ENCODE measurements at places on chromosomes 3 and 15.

- no peak for DNase-seq
Measured at GRCh38 chr3:9008550-9009255, 45.4 kb upstream of the RAD18 start.

- DNase-seq, result no peak
Measured at GRCh38 chr3:135081451-135081850, 286.4 kb downstream of the EPHB1 start.

- no peak for DNase-seq
Measured at GRCh38 chr3:161142486-161142885, 37.3 kb upstream of the B3GALNT1 start.

DNA sequence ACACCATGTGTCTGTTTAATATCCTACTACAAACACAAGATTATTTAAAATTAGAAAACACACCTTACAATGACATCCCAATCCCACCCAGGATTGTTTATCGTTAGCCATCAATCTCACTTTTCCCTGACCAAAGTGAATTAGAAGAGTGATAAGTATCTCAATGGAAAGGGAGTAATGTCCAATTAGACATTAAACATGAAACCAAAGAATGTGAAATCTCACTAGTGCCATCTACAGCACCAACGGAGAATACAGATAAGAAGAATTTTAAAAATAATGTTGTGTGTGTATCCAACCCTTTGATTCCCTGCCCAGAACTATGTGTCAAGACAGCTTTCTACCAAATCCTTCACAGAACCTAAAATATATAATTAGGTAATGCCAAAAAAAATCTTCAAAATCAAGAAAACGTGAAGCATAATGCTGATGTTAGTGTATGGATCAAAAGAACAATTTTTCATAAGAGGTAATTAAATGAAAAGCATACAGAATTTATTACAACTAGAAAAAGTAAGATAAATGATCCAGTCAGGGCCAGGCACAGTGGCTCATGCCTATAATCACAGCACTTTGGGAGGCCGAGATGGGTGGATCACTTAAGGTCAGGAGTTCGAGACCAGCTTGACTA, 64.2 kb downstream of the SCAPER start:
- DNase-seq, result peak; percentile 8

DNA sequence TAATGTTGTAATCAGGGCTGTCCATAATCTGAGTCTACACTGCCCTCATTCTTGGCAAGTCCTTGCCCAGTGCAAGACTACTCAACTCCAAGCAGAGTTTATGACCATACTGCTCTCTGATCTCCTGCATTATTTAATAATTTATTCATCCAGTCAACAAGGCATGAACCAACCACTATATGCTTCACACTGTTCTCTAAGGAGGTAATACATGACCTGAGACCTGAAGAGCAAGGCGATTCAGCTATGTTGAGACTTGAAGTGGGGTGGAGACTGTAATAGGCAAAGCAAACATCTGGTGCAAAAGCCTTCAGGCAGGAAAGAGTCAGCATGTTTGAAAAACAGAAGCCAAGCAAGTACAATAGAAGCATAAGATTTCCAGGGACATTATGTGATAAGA, 1362.8 kb downstream of the ROBO2 start:
- DNase-seq, result no peak

- DNase-seq, result no peak
Measured at GRCh38 chr3:45553469-45553974, 41.0 kb upstream of the LIMD1 start.

DNA sequence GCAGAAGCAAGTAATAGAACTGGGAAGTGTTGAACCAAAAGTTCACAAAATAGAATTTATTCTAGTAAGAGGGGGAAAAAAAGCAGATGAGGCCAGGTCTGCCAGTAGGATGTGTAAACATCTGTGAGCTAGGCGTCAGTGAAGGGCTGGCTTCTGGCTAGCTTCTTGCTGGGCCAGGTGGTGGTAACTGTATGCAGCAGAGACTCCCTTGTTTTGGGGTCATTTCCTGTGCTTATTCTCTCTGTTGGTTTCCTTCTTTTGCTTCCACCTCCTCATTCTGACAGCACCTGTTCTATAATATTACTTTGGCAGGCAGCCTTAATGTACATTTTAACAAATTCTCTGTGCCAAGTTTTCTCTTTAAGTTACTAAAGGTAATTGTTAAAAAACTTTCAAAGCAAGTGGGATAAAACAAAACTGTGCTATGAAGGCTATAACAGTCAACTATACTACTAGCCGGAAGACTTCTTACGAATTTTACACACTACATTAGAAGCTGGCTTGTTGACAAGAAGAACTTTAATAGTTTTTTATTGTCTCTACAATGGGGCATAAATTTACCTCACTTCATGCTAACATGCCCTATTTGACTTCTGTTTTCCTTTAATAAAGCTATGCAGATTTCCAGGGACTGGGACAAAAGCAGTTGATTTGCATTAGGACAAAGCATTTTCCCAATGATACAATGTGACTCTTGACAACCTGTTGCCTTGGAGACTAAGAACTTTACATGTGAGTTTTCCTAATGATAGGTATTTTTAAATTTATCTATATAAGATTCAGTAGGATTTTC, 318.8 kb upstream of the NAALADL2 start:
- no peak for DNase-seq

- no peak for DNase-seq
Measured at GRCh38 chr3:187695449-187695848, 6.9 kb downstream of the RTP2 start.

GRCh38 chr3:138513090-138513843, 78.9 kb downstream of the ESYT3 start:
- no peak for DNase-seq

- DNase-seq, result no peak
Measured at GRCh38 chr3:105526360-105527111, 159.8 kb downstream of the ALCAM start.

- DNase-seq, result no peak
Measured at GRCh38 chr3:159825216-159825854, 163.3 kb upstream of the IL12A start.

- DNase-seq, result peak; percentile 75
Measured at GRCh38 chr3:193590088-193590856, 2.7 kb upstream of the OPA1 start.

- peak; percentile 13 for DNase-seq
Measured at GRCh38 chr3:115040673-115041286, 106.3 kb downstream of the ZBTB20 start.

DNA sequence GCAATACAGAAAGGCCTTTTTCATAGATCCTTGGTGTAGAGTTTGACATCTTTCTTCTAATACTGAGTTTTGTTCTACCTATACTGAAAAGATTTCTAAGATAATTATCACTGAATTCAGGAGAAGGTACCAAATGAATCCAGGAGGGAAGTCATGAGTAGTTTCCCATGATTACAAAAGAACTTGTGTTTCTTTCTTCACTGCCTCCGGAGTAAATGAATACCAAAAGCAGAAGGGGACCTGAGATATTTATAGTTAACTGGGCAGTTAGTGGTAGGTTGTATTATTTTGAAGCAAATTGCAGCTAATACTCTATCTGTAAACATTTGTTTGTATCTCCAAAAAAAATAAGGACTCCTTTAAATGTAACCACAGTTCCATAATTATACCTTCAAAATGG, 175.4 kb downstream of the SUCNR1 start:
- no peak for DNase-seq

- no peak for DNase-seq
Measured at GRCh38 chr3:58529516-58530353, 7.3 kb downstream of the ACOX2 start.

DNA sequence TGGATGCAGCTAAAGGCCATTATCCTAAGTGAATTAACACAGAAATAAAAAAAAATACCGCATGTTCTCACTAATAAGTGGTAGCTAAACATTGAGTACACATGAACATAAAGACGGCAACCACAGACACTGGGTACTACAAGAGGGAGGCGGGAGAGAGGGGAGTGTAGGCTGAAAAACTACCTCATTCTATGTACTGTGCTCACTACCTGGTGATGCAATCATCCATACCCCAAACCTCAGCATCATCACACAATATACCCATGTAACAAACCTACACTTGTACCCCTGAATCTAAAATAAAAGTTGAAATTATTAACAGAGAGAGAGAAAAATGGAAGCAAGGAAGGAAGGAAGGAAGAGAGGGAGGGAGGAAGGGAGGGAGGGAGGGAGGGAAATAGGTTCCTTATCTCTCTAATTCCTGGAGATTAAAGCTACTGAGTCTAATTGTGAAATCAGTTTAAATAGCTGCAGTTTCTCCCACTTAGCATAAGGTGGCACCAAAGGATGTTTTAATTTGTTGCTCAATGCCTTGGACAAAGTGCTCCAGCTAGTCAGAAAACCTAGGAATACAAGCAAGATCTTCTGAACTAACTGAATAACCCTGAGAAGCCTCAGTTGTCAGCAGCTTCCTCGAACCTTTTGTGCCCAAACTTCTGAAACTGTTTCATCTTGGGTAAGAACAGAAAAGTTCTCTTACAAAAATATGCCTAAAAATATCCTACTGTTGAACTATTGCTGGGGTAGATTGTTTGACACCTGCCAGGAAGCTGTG, 79.4 kb upstream of the ATP11B start:
- DNase-seq, result peak; percentile 63

DNA sequence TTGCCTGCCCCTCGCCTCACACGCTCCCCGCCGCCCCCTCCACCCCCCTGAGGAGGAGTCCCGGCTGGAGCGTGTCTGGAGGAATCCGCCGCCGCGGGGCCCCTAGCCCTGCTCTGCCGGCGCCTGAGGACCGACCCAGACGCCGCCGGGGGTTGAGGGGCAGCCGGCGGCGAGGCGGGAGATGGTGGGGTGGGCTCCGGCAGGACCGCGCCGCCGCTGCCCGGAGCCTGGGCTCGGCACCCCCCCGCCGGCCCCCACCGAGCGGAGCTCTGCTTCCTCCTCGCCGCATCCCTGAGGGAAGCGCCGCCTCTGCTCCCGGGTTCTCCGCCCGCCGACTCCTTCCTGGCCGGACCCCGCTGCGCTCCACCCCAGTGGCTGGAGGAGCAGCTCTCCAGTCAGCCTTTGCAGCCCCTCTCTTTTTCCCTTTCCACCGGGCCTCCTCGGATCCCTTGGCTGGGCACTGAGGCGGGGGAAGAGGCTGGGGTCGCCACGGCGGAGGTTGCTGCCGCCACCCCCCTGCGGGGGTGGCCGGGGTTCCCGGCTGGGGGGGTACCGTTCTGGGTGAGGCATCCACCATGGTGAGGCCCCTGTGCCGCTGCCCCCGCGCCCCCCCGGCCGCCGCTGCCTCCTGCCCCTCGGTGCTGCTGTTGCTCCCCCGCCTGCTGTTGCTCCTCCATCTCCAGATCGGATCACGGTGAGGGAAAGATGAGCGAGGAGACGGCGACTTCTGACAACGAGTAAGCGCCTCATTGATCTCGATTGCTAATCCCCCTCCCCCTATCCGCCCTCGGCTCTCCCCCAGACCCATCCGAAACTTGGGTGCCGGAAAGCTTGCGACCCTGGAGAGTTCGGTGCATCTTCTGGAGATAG, at the start of gene SPRED1:
TSS of gene SPRED1 (plus strand) at position 356 of the 870 bp plus-strand sequence. CDS start at position 706, 350 bp downstream.
- no peak for DNase-seq

GRCh38 chr3:178455226-178455625, 81.0 kb upstream of the KCNMB2 start:
- DNase-seq, result no peak

DNA sequence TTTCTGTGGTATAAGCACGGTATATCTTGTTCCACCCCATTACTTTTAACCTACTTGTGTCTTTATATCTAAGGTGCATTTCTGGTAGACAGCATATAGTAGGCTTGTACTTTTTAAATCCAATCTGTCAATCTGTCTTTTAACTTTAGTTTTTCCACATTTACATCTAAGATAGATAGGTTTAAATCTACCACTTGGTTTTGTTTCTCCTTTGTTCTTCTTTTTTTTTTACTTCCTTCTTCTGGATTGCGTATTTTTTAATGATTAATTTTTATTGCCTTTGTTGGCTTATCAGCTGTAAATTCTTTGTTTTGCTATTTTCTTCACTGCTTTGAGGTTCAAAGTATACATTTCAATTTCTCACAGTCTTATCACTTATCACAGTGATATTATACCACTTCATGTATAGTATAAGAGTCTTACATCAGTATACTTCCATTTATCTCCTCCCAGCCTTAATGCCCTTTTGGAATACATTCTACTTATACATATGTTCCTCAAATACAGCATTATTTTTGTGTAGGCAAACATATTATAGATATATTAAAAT, 31.0 kb downstream of the IQCB1 start:
- DNase-seq, result no peak

DNA sequence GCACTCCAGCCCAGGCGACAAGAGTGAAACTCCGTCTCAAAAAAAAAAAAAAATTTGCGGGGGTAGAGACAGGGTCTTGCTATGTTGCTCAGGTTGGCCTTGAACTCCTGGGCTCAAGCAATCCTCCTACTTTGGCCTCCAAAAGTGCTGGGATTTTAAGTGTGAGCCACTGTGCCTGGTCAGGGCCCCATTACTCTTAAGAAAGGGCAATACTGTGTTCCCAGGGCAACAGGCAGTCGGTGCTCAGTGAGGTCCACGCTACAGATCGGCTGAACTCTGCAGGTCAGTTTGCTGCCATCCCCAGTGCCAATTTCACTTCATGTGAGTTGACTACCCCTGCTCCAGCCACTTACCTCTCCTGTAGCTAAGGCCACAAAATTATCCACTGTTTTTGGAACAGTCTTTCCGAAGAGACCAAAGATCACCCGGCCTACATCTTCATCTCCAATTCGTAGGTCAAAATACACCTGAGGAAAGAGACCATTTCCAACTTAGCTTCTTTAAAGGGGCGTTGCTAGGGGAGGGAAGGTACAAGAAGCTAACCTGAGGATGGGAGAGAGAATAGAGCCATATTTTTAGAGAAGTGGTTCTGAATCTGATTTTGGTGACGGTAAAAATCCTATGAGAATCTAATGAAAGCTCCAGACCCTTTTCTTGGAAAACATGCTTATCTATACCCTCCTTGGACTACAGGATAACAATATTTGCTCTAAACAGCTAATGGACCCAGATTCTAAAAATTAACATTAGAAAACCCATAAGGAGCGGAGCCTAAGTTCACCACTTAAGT, 939 bp downstream of the PPIB start:
- DNase-seq, result no peak

DNA sequence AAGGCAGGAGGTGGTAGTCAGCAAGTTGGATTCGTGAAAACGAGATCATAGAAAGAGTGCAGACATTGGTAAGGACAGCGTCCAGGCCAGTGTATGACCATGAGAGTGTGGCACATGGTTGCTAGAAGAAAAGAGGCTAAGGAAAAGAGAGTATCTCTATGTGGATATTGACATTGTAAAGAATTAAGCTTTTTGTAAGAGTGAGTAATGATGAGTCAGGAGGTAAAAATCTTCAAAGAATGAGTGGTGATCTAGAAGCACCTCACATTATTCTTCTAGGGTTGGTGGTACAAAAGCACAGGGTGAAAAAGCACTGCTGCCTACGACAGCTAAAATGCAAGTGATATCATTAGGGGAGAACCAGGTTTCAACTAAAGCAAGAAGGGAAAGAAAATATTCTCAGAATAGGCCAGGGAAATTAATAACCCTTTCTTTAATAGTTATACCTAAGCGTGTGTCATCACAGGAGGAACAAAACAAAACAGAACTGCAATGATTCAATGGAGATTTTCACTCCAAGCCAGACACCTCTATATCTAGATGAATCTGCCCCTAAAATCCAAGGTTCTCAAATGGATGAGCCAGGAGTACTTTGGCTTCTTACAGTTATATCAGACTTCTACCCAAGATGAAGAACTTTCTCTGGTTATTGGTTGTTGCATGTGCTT, 884.7 kb downstream of the NAALADL2 start:
- peak; percentile 54 for DNase-seq

Measured in non-pigmented ciliary epithelial cell (primary cell).